ENCODE measurements at places on chromosomes 3 and 15.

GRCh38 chr15:37929238-37929637 lies 5.2 kb upstream of the TMCO5A start:
- DNase-seq = no peak

- no peak for DNase-seq
Observed at GRCh38 chr15:49624056-49624455, 3.2 kb downstream of the DTWD1 start.

GRCh38 chr3:71752831-71753700 lies 589 bp upstream of the GPR27 start:
- DNase-seq = no peak

DNA sequence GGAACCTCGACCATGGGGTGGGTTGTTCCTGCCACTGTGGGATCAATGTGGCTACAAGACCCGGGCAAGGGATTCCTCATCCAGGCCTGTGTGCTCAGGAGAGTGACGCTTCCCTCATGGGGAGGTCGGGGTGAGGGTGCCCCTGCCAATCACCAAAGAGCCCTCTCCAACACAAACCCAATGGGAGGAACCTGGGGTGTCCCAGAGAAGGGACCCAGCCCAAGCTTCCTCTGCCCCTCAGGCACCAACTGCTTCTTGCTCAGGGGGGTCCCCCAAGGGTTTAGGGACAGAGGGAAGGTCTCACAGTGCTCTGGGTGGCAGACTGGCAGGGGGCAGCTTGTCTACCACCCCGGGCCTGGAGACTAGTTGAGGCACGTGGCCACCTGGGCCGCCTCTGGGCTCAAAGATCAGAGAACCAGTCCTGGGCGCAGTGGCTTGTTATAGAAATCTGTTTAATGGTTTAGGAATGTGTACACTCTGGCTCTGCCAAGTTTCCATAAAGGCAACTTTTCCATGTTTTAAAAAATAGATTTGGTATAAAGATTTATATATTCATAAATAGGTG lies 26.6 kb downstream of the GP9 start:
- no peak for DNase-seq

DNA sequence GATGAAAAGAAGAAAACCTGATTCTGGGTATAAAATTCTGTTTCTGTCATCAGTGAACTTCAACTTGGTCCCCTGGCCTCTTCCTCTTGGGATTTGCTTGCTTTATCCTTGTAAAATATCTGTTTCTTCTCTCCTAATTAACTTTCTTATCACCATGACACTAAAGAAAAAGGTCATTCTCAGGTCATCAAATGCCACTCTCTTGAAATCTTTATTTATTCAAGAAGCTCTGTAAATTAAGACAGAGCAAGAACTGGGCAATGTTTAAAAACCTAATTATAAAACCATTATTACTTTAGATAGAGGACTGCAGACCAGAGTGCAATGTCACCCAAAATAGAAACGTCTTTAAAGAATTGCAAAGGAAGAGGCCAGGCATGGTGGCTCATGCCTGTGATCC lies 6.0 kb upstream of the LIPC start:
- no peak for DNase-seq

DNA sequence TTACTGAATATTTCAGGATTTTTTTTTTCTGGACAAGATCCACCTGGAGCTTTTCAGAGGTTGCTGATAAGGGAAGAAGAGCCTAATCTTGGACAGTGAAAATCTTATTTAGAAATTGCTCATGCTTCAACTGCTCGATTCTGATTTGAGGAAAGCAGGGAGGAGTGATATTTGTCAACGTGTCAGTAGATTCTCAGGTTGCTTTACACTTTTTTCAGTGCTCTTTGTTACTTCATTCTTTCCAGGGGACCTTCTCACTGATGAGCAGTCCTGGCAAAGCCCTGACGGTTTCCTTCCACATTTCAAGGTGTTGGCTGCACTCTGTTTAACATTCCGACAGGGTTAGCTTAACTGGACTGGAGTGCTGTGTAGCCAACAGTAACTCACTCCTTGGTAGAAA lies 24.1 kb upstream of the RARB start:
- no peak for DNase-seq

DNA sequence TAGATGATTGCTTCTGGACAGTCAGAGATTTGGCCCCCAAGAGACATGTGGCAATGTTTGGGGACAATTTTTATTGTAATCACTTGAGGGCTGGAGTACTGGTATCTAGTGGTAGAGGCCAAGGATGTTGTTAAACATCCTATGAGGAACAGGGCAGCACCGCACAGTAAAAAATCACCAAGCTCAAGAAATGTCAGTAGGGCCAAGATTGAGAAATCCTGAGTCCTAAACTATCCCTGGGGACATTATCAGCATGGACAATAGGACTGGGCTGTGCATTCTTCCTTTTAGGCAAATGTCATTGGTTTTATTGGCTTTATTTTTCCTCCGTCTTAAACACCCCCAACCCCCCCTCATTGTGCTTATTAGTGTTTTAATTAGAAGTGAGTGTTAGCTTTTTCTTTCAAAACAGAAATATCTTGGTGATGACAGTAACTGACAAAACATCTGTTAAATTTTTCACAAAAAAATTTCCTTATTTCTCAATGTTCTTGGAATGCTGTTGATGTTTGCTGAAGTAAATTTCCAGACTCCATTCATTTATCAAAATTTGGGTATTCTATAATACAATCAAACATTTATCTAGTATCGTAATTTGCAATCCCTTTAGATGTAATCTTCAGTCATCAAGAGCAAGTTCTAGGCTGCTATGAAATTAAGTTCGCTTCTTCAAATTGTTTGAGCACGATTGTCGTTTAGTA lies 944.4 kb downstream of the VGLL3 start:
- no peak for DNase-seq

GRCh38 chr15:42456971-42457370 lies 34.0 kb downstream of the ZNF106 start:
- no peak for DNase-seq

- no peak for DNase-seq
Observed at GRCh38 chr3:169334991-169335390, 328.5 kb downstream of the MECOM start.

DNA sequence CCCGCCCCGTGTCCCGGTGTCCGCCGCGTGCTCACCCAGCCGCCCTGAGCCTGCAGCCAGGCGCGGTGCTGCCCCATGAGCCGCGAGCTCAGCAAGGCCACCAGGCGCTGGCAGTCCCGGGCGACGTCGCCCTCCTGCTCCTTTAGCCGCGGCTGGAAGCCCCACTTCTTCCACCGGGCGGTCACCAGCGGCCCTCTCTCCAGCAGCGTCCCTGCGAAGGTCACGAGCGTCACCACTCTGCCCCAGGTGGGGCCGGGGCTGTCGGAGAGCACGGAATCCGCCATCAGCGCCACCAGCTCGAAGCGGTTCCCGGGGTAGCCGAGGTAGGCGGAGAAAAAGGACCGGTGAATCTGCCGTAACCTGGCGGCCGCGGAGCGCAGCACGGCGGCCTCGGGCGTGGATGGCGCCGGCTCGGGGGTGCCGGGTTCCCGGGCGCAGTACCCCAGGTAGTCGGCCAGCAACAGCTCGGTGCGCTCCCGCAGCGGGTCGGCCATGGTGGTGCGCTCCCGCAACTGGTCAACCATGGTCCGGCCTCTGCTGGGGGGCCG lies 298 bp downstream of the BCL2L10 start:
- no peak for DNase-seq

GRCh38 chr3:14997941-14998340 lies 50.6 kb downstream of the NR2C2 start:
- no peak for DNase-seq

- no peak for DNase-seq
Observed at GRCh38 chr3:31917303-31918005, 63.6 kb downstream of the OSBPL10 start.

- no peak for DNase-seq
Observed at GRCh38 chr15:60762638-60763037, 283.7 kb upstream of the ICE2 start.

DNA sequence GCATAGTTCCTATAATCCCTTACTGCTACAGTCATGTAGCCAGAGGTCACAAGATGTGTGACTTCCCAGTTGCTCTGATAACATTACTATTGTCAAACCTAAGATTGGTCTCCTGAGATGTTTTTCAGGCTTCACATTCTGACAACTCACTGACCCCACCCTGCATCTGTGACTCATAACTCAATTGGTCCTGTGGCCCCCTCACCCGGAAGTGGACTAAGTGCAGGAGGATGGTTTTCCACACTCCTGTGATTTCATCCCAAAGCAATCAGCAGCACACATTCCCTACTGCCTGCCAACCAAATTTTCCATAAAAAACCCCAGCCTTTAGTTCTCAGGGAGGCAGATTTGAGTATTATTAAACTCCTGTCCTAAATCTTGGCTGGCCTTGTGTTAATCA lies 564.9 kb upstream of the ZNF385D start:
- no peak for DNase-seq

DNA sequence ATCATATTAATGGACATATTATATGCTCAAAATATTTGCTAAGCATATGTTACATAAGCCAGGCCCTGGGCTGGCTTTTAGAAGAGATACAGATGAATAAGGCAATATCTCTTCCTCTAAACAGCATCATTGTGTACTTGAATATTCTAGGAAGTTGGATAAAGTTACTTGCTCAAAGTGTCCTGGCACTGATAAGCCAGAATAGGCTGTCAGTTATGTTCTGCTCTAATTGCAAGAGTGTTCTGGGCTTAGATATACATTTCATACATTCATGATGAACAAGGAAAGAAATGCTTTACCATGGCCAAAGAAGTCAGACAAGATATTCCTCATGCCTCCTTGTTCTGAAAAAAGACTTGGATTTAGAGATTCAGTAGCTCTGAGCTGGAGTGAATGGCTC lies 40.7 kb downstream of the KBTBD12 start:
- no peak for DNase-seq

GRCh38 chr15:79956354-79956939 lies 14.5 kb downstream of the BCL2A1 start:
- no peak for DNase-seq

DNA sequence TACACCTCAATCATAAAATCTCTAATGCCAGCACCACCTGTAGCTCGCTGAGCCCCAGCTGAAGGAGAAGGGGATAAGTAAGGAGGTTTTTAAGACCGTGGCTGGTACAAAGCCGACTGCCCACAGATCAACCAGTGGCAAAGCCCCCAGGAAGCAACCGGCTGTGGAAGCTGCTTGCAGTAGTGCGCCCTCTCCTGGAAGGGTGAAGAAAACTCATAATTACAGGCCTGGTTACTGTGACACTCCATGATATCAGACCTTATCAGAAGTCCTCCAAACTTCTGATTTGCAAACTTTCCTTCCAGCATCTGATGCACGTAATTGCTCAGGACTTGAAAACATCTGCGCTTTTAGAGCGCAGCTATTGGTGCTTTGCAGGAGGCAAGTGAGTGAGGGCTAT lies 63.1 kb upstream of the MCTP2 start:
- DNase-seq = no peak

GRCh38 chr15:41205315-41205714 lies 25.2 kb downstream of the EXD1 start:
- no peak for DNase-seq

DNA sequence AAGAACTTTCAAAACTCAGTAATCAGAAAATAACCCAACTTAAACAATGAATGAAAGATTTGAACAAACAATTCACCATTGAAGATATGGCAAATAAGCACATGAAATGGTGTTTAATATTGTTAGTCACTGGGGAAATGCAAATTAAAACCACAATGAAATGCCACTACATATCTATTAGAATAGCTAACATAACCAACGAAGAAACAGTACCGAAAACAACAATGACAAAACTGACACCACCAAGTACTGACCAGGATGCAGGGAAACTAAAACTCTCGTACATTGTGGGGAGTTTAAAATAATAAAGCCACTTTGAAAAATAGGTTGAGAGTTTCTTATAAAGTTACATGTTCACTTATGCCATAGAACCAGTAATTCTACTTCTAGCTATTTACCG lies 69.1 kb downstream of the KBTBD8 start:
- DNase-seq = no peak

DNA sequence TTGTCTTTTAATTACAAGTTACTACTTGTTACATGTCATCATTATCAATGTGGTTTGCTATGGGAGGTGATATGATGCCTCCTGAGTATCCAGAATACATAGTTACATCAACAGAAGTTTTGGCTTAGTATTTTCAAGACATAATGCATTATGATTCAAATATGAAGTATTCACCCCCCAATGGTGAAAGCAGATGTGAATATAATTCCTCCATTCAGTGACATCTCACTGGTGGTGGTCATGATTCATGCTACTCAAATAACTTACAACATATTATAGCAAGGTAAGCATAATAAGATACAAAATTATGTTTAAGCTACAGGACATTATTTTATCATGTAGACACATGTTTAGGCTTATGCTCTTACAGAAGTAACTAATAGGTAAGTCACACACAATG lies 34.9 kb upstream of the TTBK2 start:
- peak; percentile 6 for DNase-seq

- no peak for DNase-seq
Observed at GRCh38 chr3:25056036-25056755, 371.9 kb upstream of the RARB start.

DNA sequence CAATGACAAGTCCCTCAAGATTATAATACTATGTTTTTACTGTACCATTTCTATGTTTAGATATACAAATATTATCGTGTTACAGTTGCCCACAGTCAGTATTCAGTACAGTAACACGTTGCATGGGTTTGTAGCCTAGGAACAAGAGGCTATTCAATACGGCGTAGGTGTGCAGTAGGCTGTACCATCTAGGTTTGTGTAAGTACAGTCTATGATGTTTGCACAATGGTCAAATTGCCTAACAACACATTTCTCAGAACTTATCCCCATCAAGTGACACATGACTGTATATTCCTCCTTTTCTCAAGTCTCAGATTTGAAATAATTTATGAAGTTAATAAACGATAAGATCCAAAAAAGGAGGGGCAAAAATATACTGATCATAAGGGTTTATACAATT lies 21.7 kb downstream of the ZDHHC3 start:
- DNase-seq = no peak

GRCh38 chr15:56428821-56429458 lies 36.0 kb downstream of the MNS1 start:
- DNase-seq = peak; percentile 1

GRCh38 chr15:67150023-67150860 lies 84.8 kb downstream of the SMAD3 start:
- peak; percentile 97 for DNase-seq

- DNase-seq = no peak
Observed at GRCh38 chr15:80572337-80572736, 122.8 kb upstream of the ABHD17C start.

DNA sequence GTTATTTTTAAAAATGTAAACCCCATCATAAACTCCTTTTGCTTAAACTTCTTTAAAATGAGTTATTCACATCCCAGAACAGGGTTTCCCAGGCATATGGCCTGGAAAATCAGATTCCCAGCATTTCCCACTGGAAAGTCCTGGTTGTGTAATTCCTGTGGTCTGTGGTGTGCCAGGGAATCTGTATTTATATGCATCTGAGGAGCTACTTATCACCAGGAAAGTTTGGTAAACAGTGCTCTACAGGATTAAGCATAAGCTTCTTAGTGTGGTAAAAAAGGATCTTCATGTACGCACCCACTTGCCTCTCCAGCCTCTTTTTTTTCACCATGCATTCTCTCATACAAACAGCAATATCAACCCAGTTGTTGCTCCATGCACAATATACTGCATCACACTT lies 28.2 kb downstream of the MEIS2 start:
- no peak for DNase-seq

GRCh38 chr3:11423868-11424267 lies 151.7 kb downstream of the ATG7 start:
- DNase-seq = no peak
